ENCODE measurements at places on chromosomes 5 and 9.

GRCh38 chr5:155978850-155979249 lies 348.1 kb upstream of the SGCD start:
- DNase-seq = no peak

- no peak for DNase-seq
Measured at GRCh38 chr5:37921452-37921851, 81.6 kb upstream of the GDNF start.

DNA sequence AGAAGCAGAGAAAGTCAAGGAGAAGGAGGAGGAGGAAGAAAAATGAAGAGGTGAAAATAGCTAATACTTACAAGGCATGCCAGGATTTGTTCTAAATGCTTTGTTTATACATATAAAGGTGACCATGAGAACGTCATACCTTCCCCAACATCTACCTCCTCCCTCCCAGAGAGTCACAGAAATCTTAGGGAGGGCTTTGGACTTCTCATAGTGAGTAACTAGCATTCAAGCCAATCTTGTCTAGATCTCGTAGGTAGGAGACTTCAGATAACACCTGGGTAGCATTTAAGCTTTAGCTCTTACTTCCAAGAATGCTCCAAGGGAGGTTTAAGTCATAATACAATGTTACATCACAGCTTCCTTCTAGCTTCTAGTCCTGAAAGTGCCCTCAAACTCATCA lies 36.5 kb upstream of the GPBP1 start:
- no peak for DNase-seq

DNA sequence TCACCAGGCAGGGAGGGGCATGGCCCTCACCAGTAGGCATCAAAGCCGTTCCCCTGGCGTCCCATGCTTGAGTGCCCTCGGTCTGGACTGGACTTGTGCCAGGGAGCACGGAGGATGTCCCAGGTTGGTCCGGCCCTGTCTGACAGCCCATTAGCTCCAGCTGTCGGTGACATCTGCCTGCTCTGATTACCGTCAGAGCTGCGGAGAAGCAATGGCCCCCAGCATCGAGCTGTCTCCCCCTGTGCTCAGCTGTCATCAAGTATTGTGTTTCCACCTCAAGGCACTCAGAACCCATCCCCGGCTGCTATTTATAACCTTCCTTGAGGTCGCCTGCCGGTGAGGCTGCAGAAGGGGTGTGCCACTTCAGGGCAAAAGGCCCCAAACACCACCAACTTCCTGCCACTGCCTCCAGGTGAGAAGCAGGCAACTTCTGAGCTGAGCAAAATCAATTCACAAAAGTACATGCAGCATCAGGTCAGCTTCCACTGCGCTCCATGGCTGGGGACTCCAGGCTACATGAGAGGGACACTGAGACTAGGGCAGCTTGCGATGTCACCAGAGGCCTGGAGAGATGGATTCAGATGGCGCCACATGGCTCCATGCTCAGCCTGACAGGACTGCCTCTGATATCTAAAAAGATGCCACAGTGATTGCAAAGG lies 142.7 kb downstream of the C5orf15 start:
- DNase-seq = peak; percentile 68

GRCh38 chr5:152638996-152639552 lies 234.0 kb upstream of the NMUR2 start:
- no peak for DNase-seq

DNA sequence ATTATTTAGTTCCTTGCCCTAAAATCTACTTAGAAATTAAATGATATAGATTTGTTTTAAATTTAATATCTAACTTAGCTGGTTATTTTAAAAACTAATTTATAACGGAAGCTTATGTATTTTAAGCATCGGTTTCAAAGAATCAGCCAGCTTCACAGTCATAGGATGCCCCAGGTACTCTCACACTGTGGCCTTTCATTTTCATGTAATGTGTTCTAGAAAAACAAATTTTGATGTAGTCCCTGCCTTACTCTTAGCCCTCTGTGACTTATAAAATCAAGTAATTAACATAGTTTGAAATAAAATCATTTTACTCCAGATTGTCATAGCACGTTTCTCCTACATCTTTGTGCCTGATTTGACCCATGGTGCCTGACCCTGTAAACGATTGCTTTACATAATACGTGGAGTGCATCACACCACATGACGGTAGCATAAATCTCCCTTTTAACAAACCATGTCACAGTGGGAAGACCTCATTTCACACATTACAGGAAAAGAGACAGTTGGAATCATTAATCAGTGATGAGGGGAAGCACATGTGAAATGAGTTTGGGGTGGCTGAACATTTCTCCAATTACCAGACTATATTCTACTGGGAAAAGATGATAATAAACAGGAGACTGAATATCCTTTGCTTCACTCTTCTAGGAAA lies 731.5 kb upstream of the CDH9 start:
- no peak for DNase-seq

GRCh38 chr9:2354216-2354615 lies 267.4 kb upstream of the VLDLR start:
- DNase-seq = no peak

- no peak for DNase-seq
Measured at GRCh38 chr9:109441296-109441695, 56.8 kb downstream of the PTPN3 start.

GRCh38 chr5:151062405-151063141 lies 18.3 kb downstream of the TNIP1 start:
- no peak for DNase-seq

DNA sequence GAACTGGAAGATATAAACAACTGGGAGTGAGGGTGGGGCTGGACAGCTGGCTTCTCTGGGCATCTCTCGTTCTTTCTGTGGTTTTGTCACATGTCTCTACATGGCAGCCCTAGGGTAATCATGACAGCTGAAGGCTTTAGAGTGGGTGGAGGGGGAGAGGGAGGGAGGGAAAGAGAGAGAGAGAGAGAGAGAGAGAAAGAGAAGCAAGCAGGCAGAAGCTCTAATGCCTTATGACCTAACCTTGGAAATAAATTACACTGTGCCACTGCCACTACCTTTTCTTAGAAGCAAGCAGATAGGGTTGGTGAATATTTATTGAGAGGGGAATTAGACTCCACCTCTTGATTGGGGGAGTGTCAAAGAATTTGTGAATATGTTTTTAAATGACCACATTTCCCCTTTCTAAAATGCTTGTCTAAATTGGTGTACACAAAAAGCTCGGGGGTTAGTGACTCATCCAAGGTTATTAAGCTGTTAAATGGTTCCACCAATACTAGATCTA lies 2.6 kb upstream of the DAPK1 start:
- DNase-seq = no peak

DNA sequence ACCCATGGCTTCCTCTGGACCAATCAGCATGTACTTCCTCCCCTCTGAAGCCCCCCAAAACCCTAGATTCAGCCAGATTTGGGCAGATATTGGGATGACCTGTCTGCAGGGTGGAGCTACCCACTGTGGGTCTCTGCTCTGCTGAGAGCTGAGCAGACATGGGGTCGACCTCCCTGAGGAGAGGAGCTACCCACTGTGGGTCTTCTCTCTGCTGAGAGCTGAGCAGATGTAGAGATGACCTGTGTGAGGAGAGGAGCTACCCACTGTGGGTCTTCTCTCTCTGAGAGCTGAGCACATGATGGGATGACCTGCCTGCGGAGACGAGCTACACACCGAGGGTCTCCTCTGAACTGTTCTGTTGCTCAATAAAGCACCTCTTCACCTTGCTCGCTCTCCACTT lies 89.6 kb downstream of the CAVIN4 start:
- DNase-seq = no peak

DNA sequence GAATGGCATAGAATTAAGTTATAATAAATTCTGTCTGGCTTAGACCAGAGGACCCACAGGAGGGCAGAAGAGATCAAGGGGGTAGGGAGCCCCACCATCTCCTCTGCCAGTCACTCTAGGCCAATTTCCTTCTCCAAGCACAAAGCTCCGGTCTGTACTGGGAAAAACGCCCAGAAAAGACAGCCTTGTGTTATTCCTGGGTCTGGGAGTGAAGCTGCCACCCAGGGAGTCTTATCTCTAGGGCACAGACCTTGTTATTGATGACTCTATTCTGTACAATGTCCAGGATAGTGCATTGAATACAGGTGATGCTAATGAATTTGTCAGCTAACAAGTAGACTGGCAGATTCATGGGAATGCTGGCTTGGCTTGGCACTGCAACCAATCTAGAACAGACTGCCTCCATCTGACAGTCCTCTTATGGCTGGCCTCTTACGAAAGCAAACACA lies 60.7 kb downstream of the MED27 start:
- no peak for DNase-seq

DNA sequence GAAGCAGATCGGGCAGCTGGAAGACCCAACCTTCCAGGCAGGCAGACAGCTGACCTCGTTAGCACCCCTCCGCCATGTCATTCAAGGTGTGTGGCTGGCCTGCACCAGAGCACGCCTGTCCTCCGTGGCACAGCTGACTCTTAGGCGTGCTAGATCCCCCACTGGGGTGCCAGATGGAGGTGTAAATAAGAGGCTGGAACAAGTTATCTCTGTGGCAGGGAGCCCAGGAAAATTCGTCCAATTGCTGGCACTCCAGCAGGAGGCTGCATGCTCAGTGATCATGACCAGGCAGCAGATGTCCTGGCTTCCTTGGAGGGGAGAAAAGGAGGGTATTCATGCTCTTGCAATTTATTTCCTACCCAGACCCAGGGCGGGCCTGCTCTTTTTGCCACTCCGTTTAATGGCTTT lies 7.8 kb upstream of the ALDOB start:
- no peak for DNase-seq

DNA sequence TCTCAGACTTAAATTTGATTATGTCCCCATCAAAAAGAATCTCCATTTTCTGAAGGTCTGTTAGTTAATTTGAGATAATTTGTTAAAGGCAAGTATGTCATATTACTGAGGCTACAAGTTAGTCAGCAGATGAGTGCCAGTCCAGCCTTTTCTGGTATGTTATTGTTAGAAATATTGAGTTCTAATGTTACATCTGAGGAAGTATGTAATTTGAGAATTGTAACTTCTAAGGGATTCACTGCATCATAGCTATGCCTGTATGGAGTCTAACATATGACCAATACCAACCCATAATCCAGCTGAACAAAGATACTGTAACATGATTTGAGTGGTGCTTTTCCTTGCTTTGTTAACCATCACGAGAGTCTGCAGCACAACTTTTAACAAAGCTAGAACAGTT lies 13.9 kb downstream of the SLC23A1 start:
- no peak for DNase-seq

GRCh38 chr9:104092875-104093600 lies 1.1 kb upstream of the SMC2 start:
- DNase-seq = no peak

DNA sequence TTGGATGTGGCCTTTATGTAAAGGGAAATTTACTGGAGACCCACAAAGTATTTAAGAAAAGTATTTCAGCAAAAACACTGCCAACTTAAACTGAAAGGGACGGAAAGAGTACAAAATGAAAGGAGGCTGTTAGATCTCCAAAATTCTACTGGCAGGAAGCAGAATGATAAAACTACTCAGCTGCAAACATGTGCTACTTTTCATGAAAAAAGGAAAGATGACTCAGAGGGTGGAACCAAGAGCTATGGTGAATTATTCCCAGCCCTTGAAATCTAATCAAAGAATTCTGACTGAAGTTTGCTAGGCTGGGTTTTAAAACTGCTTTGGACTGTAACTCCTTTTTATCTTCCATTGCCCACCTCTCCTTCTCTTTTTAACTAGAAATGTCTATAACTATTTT lies 58.6 kb upstream of the ZBED3 start:
- no peak for DNase-seq

DNA sequence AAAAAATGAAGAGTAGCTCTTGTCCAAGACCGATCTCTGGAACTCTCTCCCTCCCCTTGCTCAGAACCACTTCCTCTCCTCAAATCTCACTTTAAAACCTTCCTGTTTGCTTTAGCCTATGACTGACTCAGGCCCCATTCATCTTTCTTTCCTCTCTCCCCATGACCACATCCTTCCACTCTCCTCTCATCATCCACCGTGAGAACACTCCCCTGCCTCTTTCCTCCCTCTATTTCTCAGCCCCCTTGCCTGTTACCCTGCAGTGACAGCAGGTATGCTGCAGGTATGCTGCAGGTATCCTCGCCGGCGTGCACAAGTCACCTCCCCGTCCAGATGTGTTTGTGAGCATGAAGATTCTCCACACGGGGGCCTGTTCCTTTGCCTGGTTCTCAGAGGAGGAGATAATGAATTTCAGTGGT lies 505.3 kb downstream of the CCDC171 start:
- no peak for DNase-seq

- DNase-seq = no peak
Measured at GRCh38 chr5:96765043-96765442, 42.7 kb downstream of the ERAP1 start.

- no peak for DNase-seq
Measured at GRCh38 chr9:97386265-97386633, 25.6 kb upstream of the TDRD7 start.

DNA sequence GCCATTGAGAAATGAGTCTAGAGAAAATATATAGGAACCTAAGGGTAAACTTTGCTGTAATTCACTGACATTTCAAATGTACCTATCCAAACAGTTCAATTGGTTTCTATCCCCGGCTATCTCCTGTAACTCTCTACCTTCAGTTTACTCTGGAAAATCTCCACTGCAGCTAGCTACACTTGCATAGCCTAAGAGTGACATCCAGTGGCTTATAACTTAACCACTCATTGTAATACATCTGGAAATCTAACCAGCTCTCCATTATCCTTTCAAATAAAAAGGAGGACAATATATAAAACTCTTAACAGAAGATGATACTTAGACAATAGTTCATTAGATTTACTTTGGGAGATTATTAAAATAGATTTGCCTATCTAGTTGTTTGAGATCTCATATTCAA lies 35.3 kb upstream of the SPDL1 start:
- DNase-seq = no peak

GRCh38 chr9:134275375-134275774 lies 50.9 kb upstream of the RXRA start:
- DNase-seq = no peak

- DNase-seq = no peak
Measured at GRCh38 chr9:16267281-16268066, 603.0 kb downstream of the BNC2 start.

GRCh38 chr5:71865665-71866320 lies 146.7 kb downstream of the CARTPT start:
- DNase-seq = no peak

DNA sequence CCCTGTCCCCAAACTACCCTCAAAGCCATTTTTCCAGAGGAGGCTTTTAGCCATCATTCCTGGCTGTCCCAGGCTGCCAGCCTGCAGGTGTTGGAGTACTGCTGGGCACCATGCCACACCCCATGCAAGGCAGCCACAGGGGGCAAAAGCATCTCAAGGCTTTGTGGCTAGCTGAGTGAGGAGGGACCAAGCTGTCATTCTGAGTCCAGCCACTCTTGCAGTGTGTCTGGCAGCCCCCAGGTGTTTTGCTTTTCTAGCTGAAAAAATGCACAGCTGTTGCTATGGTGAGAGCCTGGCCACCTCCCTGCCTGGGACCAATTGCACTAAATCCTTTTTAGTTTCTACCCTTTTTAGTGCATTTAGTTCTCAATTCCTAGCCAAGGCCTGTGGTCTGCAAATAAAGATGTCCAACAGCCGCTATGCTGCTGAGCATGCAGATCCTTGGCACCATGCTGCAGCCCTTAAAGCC lies 50.4 kb upstream of the PTGS1 start:
- no peak for DNase-seq

GRCh38 chr5:31156631-31157160 lies 36.8 kb upstream of the CDH6 start:
- no peak for DNase-seq

Measured in activated naive CD4-positive, alpha-beta T cell treated with anti-CD3 and anti-CD28 coated beads, Interleukin-2, amount 10 ng/mL, durations not matched to agents 7 days and 5 days (primary cell).